Stimulated activated CD4-positive, alpha-beta T cell treated with anti-CD3 and anti-CD28 coated beads, Interleukin-1b, Interleukin-23, amount 100 ng/mL, for 48 hours (primary cell): ENCODE measurements at places on chromosomes 6 and 20.

GRCh38 chr20:10551732-10552724, 116.9 kb downstream of the SLX4IP start:
- DNase-seq = peak; percentile 11

DNA sequence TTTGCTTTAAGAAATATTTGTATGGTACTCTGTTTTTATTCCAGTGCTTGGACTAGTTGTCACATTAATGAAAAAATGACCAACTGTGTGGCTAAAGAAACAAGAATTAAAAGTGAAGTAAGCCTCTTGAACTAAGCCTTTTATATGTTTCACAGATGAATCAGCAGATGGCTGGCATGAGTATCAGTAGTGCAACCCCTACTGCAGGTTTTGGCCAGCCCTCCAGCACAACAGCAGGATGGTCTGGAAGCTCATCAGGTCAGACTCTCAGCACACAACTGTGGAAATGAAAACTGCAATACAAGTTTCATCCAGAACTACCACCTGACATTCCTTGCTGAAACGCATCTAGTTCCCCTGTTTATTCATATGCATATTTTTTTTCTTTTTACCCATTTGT, 96.8 kb downstream of the B3GAT2 start:
- DNase-seq = no peak

DNA sequence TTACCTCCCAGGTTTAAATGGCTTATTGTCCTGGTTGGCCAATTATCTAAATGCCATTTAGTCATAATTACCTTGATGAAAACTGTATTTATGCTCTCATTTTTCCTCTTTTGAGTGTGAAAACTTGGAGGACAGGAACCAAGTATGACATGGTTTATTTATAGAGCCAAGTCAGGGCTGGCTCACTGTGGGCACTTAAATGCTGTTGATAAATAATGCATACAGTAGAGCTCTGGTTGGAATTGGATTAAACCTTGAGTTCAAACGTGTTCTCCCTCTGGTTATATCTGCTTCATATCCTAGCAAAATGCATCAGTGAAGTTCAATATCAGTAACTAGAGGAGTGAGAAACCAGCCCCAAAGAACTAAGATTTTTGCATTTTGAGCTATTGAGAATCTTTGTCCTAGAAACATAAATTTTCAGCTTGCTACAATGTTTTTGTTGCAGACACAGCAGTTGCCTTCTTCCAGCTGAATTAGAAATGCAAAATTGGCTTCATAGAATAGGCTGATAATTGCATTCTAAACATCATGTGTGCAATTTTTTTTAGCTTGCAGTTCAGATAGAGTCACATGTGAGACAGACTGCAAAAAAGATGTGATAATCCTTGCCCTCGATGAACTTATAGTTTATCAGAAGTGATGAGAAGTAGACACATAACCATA, 255.8 kb downstream of the BTBD3 start:
- no peak for DNase-seq

DNA sequence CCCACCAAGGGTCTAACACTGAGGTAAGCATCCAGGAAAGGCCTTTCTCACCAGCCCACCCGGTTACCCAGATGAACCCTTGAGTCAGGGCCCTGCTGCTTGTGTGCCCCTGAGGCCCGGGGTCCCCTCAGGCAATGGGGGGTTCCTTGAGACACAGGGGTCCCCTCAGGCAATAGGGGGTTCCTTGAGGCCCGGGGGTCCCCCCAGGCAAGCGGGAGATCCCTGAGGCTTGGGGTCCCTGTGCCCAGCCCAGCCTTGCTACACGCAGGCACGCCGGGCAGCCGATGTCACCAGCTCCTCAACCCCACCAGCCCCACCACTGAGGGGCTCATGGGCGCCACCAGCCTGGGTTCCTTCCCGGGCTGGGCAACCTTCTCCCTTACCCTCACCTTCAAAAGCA, 247.2 kb downstream of the TTLL2 start:
- DNase-seq = no peak

DNA sequence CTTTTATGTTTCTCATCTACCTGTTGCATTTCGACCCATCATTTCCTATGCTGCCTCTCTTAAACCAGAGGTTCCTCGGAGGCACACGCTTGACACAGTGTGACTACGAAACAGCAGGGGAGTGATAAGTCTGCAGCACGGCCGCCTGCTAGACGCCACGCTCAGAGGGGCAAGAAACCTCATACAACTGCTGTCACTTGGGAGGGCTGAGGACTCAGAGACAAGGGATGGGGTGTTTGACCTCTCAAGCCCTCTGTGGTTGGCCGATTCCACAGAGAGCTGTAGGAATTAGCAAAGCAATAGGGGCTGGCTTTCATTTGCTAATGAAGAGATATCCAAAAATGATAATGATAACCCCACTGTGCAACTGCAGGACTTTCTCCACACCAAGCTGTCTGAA, 372.5 kb downstream of the ZFAND3 start:
- no peak for DNase-seq

GRCh38 chr6:25062070-25062811, 126.5 kb upstream of the RIPOR2 start:
- DNase-seq = no peak

DNA sequence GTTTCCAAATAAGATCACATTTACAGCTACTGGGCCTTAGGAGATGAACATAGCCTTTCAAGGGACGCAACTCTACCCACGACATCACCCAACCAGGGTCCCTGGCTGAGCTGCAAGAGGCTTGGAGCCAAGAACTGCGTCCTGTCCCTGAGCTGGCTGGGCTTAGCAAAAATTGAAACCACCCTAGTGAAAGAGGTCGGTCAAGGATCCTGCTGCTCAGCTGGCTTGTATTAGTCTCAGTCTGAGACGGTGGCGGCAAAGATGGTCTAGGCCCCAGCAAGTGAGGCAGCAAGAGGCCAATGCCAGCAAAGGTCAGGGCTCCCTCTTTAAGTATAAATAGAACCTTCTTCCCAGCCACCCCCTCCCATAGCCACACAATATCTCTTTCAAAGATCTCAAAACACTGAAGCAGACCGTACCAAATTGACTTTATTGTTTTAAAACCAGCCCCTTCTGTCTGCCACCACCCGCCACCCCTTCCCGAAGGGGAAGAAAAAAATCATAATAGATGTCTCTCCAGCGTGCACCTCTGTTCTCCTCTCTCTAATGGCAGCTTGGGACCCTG, 140.5 kb downstream of the EYA2 start:
- DNase-seq = no peak

GRCh38 chr20:51178153-51178552, 155.2 kb upstream of the KCNG1 start:
- DNase-seq = no peak

DNA sequence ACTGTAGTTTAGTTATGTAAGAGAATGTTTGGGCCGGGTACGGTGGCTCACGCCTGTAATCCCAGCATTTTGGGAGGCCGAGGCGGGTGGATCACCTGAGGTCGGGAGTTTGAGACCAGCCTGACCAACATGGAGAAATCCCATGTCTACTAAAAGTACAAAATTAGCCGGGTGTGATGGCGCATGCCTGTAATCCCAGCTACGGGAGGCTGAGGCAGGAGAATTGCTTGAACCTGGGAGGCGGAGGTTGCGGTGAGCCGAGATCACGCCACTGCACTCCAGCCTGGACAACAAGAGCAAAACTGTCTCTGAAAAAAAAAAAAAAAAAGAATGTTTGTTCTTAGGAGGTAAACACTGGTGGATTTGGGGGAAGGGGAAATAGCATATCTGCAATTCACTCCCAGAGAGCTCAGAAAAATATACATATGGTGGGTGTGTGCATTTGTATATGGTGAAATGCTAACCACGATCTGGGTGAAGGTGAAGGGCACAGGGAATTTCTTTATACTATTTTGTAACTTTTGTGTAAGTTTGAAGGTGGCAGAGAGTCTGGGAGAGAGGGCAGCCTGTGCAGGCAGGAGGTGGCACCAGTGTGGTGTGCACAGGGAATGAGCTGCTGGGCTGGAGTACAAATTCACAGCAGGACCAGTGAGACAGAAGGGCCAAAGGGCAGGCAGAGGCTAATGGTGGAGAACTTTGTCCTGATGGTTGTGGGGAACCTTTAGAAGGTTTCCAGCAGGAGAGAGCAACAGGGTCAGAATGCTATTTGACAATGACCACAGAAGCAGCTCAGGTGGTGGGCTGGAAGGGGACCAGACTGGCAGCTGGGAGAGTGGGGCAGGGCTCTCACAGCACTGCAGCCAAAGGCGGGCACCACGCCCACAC, 42.4 kb downstream of the SSR1 start:
- DNase-seq = no peak

DNA sequence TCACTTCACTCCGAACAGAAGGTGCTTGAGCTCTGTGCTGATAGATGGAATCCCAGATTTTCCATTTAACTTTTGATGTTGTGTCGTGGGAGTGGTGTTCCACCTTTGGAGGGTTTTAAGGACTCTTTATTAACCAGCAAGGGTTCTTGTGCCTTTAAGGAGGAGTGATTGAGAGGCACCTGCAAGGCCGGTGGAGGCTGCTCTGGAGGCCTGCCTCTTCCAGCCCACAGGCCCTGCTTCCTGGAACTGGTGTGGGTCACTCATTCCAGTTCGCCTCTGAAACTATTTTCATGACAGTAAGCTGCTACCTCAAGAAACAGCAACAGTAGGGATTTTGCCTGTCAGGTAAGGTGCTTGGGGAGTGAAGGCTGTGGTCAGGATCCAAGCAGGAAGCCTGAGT, 58.8 kb upstream of the APCDD1L start:
- DNase-seq = no peak

GRCh38 chr20:57006411-57007170, 259.9 kb downstream of the BMP7 start:
- DNase-seq = no peak

- peak; percentile 33 for DNase-seq
Measured at GRCh38 chr6:137798846-137799245, 68.2 kb upstream of the TNFAIP3 start.

- no peak for DNase-seq
Measured at GRCh38 chr6:130303431-130303830, 62.4 kb upstream of the TMEM200A start.

- DNase-seq = no peak
Measured at GRCh38 chr6:138092686-138093085, 14.5 kb downstream of the PERP start.

DNA sequence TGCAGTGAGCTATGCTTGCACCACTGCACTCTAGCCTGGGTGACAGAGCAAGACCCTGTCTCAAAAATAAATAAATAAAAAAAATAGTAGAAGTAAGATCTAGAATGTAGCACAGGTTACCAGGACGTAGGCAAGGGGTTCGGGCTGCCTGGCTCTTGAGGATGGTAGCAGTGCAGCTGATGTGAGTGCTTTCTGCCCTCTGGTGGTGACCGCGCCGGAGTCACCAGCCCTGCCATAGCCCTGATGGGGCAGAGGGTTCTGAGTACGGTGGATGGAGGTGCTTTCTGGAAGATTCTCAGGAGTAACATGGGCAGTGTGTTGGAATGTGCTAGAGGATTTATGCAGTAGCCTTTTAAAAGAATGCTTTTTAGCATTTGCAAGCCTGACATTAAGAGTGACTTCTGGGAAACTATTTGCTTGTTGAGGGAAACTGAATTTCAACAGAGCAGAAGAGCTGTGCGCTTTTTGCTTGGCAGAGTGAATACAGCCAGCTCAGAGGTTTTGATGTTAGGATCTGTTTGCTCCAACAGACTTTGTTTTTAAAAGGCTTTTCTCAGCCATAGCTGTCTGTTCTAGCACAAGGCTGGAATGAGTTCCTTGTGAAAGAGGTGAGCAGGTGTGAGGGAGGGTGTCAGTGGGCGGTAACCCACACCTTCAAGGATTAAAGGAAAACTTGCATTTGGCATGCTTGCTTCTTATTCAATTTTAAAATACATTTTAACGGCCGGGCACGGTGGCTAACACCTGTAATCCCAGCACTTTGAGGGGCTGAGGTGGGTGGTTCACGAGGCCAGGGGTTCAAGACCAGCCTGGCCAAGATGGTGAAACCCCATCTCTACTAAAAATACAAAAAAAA, 65.9 kb downstream of the PTPN1 start:
- peak; percentile 67 for DNase-seq

DNA sequence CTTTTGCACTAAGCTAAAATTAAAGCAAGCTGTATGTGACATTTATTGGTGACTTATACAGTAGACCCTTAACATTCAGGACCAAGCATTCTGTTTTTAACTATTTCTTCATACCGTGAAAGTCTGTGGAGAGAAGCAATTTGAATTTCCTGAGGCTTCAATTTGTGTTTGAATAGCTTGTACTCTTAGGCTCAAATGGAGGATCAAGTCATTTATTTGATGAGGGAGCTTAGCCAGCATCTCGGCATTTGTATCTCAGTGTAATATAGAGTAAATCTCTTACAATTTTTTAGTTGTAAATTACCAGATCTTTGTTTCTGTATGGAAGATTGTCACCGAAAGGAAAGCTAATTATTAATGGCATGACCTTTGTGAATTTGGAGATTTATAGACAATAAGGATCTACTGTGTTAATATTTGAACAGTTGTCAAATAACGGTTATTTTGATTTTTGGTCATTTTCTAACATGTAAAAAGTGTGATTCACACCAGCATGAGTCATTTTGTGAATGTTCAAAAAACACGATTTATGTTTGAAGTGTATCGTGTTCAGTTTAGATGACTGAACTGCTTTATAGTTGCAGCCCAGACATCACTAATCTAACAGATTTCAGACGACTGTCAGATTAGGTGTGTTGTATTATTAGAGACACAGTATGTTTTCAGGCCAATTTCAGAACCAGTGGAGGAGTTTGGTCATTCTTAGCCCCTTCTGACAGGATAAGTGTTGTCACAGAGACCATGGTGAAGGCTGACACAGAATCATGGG, 332.9 kb downstream of the CDKAL1 start:
- DNase-seq = no peak

GRCh38 chr6:134873500-134874388, 76.2 kb downstream of the ALDH8A1 start:
- no peak for DNase-seq

GRCh38 chr6:124962639-124963415, 590 bp downstream of the RNF217 start:
- no peak for DNase-seq

- peak; percentile 51 for DNase-seq
Measured at GRCh38 chr6:155327326-155328073, 13.2 kb upstream of the TFB1M start.

DNA sequence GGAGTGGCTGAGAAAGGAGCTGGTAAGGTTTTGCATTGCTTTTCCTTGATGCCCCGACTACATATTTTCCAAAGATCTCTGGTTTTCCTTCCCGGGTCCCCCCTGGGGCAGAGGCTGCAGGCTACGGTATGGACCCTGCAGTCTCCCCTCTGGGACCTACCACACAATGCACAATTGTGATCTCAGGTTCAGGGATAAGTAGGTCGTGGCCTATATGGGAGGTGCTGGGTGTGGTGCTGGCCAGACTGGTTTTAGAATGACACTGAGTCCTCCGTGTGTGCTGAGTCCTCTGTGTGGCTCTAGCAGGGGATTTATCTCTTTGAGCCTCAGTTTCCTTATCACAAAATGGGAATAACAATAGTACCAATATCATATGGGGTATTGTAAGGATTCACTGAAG, 376 bp downstream of the C20orf202 start:
- no peak for DNase-seq

DNA sequence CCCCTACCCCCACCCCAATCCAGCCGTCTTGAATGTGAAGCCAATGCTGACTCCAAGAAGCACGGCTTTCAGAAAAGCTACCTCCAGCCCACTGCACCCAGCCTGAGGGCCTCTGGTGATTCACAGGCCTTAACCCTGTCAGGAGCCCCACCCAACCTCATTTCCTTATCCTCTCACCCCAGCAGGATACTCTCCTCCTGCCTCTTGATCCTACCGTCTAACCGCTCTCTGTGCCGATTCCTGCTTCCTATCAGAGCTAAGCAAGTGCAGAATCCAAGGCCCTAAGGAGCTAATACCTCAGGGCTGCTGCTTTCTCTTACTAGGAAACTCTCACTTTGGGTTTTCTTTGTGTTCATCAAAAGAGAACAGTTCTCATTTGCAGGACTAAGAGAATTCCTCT, 47.2 kb downstream of the TRERF1 start:
- peak; percentile 42 for DNase-seq

GRCh38 chr6:104566411-104566810, 293.3 kb downstream of the HACE1 start:
- no peak for DNase-seq
